ENCODE measurements at places on chromosomes 4 and X.
A peak's percentile ranks its signal among the peaks of the same experiment; 100 is the strongest.

DNA sequence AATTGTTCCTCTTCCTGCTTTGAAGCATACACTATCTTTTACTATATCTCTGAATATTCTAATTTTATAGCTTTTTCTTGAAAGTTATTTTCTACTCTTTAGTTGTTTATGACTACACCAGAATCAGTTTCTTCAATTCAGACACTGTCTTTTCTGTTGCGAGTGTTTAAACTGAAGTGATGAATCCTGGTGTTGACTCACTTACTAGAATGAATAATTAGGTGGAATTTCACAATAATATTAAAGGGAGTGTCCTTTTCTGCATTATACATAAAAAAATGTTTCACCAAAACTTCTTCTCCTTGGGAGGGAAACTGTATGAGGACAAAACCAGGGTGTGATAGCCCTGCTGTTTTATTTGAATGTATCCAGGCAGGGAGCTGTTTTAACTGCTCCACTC is 1383.1 kb downstream of the C4orf33 start:
- DNase-seq, result no peak

- DNase-seq, result no peak
These were observed 111.1 kb upstream of the JADE1 start for GRCh38 chr4:128698386-128698785.

DNA sequence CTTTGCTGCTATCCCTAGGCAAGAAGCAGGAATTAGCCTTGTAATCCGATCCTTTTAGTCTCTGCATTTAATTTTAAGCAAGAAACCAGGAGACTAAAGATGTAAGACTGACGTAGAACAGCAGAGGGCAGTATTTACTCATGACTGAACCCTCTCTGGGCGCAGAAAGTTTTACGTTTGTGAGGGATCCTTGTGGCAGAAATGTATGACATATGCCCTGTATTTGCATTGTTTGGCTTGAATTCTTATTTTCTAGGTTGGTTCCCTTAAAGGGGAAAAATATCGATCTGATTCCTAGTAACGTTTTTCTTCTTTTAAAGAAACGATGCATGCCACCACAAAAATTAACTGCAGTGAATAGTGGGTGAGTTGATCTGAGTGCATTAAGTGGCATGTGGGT is 1.3 kb upstream of the FAT4 start:
- peak; percentile 63 for DNase-seq

- peak; percentile 81 for DNase-seq
These were observed 200.8 kb downstream of the MGST2 start for GRCh38 chr4:139866276-139866962.

DNA sequence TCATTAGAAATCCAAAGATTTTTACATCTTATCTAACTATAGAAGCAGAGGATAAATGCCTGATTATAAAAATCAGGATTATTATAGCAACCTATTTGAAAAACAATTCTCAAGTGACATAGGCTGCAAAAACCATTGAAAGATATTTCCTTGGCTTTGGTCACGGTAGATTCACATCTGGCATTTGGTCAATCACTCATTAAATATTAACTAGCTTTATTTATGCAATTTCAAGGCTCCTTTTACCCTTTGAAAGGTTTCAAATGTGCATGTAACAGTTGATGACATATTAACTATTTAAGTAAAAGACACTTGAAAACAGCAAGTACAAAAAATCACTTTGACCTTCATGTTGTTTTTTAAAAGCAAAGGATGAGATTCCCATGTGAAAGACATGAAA is 98.1 kb downstream of the MMRN1 start:
- DNase-seq, result no peak

DNA sequence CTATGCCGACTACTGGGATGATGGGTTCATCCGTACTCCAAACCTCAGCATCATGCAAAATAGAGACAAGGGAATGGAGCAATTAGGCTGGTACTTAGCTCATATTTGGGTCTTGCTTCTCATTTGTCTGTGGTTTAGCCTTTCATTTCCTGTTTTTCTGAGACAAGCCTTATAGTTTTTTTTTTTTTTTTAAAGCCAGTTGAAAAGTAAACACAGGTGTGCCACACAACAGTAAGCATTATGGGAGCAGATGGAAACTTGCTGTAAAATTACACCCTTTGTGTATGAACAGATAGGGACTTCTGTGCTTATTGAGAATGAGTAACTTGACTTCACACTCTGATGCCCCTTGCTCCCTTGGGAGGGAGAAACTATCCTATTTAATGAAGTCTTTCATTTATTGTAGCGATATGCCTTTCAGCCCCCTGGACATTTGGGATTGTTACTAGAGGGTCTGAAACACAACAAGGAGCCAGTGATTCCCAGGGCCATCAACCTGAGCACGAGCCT is 13.7 kb downstream of the RASSF6 start:
- DNase-seq, result peak; percentile 94

DNA sequence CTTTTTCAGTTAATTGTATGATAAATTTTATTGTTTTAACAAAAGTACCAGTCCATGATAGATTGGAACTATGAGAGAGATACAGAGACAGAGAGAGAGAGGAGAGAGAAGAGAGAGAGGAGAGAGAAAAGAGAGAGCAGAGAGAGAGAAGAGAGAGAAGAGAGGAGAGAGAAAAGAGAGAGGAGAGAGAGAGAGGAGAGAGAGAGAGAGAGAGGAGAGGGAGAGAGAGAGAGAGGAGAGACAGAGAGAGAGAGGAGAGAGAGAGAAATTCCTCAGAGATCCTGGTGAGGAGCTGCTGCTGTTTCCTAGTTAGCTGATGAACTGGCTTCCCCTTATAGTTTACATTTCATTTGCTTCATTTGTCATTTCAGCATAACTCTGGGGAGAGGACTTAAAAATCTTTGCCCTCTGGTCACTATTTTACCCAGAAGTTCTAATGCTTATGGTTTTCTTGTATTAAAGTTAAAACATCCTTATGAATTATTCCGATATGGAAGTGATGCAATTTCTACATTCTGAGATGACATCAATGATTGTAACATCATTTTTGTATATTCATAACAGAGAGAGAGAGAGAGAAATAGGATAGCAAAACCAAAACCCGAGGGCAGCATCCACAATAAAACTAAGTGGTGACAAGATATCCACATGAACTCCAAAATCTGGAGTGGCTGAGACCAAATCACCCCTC is 10.8 kb downstream of the CTAG1A start:
- no peak for DNase-seq

DNA sequence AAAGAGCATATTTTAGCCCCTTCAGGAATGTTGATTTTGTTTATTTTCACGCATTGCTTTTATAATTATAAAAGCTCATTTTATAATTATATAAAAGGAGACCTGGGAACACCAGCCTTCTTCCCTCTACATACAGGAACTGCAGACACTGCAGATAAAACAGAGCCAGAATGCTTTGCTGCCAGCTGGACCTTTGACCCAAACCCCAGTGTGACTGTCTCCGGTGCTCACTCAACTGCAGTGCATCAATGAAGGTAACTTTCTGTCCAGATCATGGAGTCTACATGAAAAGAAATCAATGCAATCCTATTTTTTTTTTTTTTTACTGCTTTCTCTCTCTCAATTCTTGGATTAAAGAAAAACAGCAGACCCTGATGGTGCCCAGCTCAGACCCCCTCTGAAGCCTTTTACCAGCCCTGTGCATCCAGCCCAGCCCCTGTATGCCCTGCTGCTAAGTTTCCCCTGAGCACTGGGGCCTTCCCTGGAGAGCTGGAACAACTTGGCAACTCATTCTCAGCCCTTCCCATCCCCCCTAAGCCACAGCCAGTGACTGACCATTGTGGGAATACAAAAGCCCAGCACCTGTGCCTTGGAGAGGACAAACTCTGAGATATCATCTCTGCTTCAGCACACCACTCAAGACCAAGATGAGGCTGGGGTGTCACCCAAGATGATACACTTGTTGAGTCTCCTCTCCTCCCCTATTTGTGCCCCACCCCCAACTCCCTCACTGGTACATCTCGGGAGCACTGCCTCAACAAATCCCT is 182.1 kb downstream of the EVC2 start:
- no peak for DNase-seq

GRCh38 chr4:123398853-123399626 is 2.4 kb downstream of the SPRY1 start:
- DNase-seq, result peak; percentile 10

GRCh38 chr4:13561673-13562072 is 17.4 kb upstream of the NKX3-2 start:
- no peak for DNase-seq

- peak; percentile 96 for DNase-seq
These were observed at the start of gene DACH2 for GRCh38 chrX:86148024-86148511. TSS of gene DACH2 (plus strand) at chrX:86148451.

DNA sequence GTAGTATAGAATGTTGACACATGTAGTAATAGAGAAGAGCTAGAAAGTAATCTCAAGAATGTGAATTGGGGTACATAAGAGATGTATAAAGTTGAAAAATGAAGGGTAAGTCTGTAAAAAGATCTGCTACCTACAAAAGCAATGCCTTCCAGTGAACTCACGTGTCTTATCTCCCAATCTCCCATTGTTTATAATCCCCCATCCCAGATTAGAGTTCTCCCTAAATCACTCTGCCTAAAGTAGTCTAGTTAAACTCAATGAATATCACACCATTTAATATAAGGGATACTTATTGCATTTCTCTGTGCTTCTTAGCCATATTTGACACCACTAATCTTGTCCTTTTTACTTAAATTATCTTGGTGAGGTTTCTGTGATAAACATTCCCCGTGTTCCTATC is 6.6 kb downstream of the TECRL start:
- DNase-seq, result no peak

- DNase-seq, result no peak
These were observed 226.3 kb upstream of the VCX3A start for GRCh38 chrX:6761251-6761650.

- DNase-seq, result no peak
These were observed 2183.2 kb upstream of the AGA start for GRCh38 chr4:179625406-179625805.

DNA sequence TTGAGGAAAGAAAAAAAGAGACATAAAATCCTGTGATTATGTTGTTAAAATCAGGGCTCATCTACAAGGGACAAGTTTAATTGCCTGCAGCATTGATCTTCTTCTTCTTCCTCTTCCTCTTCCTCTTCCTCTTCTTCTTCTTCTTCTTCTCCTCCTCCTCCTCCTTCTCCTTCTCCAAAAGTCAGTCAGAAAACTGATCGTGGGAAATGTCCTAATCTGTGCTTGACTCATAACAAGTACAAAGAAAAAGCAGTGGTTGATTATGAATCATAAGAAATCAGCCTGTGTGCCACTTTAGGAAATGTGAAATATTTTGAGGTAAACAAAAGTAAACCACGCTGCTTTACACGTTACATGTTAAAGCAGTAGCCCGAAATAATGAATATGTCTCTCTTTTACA is 2.7 kb upstream of the ATP10D start:
- DNase-seq, result no peak

GRCh38 chr4:108171339-108172230 is 2.9 kb upstream of the LEF1 start:
- DNase-seq, result no peak

DNA sequence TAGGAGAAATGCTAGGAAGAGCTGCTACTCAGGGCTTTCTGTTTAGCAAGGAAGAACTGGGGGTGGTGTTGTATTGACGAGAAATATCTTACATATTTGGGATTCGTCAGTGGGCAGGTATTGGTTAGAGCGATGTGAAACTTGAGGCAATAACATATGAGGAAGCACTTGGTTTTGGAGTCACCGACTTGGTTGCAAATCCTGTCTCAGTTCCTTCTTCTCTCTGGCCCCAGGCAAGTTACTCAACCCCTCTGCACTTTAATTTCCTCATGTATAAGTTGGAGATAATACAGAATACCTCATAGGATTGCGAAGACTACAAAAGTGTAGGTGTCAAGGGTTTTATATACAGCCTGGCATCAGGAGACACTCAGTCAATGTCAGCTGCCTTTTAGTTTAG is 34.1 kb downstream of the GPAT3 start:
- DNase-seq, result no peak

- DNase-seq, result no peak
These were observed 82.3 kb downstream of the SLC10A7 start for GRCh38 chr4:146439437-146439836.

- no peak for DNase-seq
These were observed 417.4 kb downstream of the SPOCK3 start for GRCh38 chr4:166816890-166817289.

DNA sequence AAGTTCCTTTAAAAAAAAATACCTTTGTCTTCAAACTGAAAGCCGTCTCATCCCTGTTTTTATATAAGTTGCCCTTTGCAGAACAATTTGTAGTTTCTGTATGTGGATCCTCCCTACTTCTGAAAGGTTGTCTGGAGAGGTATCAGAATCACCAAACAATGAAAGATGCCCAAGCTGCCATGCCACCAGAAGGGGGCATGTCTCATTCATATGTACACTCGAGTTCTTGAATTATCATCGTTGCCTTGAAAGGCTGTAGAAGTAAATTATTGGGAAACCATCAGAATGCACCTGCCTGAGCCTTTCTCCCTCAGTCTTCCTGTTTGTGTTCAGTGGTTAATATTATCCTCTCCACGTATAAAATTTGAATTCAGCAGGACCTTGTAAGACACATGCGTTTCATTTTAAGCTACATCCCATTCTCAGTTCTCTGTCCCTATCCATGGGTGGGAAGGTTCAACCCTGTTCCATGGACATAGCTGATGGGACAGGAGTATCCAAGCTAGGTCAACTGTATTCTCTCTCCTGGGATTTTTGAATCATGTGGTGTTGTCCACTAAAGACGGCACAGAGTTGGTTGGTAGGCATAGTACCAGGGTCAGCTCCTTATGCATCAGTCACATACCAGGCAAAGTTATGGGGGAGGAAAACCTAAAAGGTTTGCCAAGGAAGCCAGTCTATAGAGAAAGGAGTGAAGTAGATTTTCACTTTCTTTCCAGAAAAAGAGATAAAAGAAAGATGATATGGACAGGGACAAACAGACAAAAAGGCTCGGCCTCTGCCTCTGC is 24.0 kb downstream of the GALNT7 start:
- no peak for DNase-seq

- DNase-seq, result no peak
These were observed 352.8 kb downstream of the MAPK10 start for GRCh38 chr4:86007042-86007441.

DNA sequence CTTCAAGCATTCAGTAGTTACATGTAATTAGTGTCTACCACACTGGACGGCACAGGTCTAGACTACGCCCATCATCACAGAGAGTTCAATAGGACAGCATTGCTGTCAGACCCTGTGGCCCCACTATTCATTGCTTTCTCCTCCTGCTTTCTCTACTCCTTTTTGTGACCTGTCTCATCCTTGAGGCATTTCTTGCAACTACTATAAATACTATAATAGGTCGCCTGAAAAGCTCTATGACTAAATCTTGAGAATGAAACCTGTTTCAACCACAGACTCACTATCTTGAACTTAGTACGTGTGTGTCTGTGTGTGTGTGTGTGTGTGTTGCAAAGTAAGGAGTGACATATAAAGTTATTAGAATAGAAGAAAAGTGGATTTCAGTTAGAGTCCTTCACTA is 252.9 kb upstream of the KLF3 start:
- DNase-seq, result no peak

DNA sequence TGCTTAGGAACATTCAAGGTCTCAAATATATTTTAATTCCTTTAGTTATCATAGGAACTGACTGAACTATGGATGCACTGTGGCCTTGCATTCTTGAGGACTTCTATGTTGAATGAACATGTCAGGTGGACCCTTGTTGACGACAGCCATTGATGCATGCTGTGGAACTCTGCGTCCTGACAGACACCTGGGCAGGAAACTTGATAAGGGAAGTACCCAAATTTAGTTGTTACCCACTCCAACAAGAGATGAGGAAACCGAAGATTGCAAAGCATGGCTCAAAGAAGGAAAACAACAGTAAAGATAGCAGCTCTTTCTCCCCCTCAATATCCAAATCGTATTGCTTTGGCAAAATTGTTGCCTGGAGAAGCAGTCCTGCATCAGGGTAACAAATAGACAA is 540.0 kb upstream of the NR3C2 start:
- no peak for DNase-seq

GRCh38 chr4:71235311-71236201 is 103.3 kb upstream of the SLC4A4 start:
- DNase-seq, result no peak
